Naive B cell (primary cell): ENCODE measurements at places on chromosomes 3 and 15. TPM values are rescaled to one million over a fixed set of nuclear protein-coding genes. Genes with fewer than 3 reads are reported as not detected.

Gene LRRC15
- not detected for polyA plus RNA-seq

Gene RASGRF1
- not detected for polyA plus RNA-seq

Gene IL17RD
- polyA plus RNA-seq, result not detected

Gene SLC7A14
- not detected for polyA plus RNA-seq

Gene RTP3
- polyA plus RNA-seq, result not detected
